Suprapubic skin (tissue), 4 donors: ENCODE measurements at places on chromosomes 2 and 18. TPM values are rescaled to one million over a fixed set of nuclear protein-coding genes. Genes with fewer than 3 reads are reported as not detected.

Gene MYCN
- 3.8 TPM for total RNA-seq

Gene RAMP1
- 16.1 TPM for total RNA-seq

Gene HOXD4
- total RNA-seq = 3.1 TPM

Gene CDC42EP3
- 9.0 TPM for total RNA-seq

DNA sequence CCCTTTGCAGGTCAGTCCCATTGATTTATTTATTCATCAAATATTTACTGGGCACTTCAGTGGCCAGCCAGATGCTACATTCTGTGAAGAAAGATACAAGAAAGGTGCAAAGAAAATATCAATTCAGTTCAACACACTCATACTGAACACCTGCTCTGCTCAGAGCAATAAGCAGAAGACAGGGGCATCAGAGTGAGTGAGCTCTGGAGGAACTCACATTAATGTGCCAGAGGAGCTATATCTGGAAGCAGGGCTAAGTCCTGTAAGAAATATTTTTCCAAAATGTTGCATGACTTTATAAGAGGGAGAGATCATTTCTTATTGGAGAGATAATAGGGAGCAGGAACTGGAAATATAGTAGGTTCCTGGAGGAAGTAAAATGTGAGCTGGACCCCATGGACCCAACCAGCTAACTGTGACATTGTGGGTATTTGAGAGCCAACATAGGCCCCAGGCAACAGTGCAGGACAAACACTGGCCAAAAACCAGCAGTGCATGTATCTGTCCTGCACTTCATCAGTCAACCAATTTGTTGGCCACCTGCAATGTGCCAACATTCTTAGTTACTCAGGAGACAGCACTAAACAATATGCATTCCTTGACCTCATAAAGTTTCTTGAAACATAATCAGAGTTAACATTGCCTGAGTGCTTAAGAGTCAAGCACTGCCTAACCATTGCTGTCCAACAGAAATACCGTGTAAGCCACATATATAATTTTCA is 102.7 kb upstream of the PTPRM start:
- H3K4me3 ChIP-seq = no peak overlapping the region
- no peak for DNase-seq
- H3K27ac ChIP-seq = no peak overlapping the region
- peaks cover 14% of the 10 kb centered on the region for H3K4me1 ChIP-seq
- peaks cover 2% of the 10 kb centered on the region for H3K27me3 ChIP-seq

DNA sequence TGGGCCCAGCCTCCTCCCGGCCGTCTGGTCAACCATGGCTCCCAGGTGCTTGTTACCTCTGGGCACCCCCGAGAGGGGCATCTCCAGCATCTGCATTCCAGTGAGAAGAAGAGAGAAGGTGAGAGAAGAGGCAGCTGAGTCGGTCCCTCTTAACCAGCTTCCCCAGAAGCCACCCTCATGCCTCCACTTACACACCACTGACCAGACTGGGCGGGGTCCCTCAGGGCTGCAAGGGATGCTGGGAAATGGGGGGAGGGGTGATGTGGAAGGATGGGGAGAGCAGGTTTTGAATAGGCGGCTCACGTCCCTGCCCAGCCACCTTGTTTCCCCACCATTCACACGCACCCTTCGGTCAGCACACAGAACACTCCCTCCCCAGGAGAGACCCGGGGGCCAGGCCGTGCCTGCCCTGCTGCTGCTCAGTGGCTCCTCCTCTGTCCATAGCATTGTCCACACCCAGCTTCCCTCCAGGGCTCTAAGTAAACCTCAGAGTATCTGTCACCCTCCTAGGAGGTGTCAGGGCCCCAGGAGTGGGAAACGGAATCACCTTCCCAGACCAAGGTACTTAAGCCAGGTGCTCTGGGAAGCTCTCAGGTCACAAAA is 34.7 kb downstream of the GBX2 start:
- no peak for DNase-seq
- no peaks in the 10 kb centered on the region for H3K4me1 ChIP-seq
- H3K27ac ChIP-seq = no peak overlapping the region
- H3K27me3 ChIP-seq = no peaks in the 10 kb centered on the region
- H3K36me3 ChIP-seq = no peaks in the 10 kb centered on the region

DNA sequence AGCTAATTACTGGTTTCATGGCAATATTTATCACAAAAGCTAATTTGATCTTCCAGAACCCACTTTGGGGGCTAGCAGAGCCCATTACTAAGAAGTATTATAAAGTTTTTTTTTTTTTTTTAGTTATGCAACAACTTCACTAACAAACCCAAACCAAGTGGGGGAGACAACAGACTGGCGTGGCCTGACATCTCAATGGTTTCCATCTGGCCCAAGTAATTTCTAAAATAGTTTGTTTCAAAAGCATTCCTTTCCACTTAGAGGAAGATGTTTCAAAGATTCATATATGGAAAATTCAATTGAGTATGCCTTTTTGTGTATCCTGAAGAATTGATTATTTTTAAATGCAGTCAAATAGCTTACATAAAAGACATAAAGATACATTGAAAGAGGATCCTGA is 367.1 kb downstream of the HRH4 start:
- no peaks in the 10 kb centered on the region for H3K4me1 ChIP-seq
- no peak overlapping the region for H3K4me3 ChIP-seq
- no peaks in the 10 kb centered on the region for H3K27me3 ChIP-seq
- no peaks in the 10 kb centered on the region for H3K36me3 ChIP-seq
- DNase-seq = no peak

DNA sequence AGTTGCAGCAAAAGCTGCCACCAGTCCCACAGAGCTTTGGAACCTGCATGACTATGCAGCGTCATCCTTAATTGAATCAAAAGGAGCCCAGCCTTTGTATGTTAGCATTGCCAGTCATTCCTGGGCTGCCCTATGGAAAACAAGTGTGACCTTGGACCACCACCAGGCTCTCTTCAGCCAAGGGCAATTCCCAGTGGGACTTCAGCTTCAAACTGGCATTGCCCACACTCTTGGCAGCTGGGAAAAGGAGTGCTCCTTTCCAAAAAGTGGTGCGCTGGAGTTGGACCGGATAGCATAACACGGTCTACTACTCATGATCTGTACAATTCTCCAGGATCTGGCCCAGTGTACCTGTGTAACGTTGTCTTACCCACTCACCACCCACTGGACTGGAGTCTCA is 259.5 kb downstream of the MREG start:
- no peak overlapping the region for H3K4me3 ChIP-seq
- H3K36me3 ChIP-seq = no peaks in the 10 kb centered on the region
- H3K27me3 ChIP-seq = no peaks in the 10 kb centered on the region
- H3K4me1 ChIP-seq = peaks cover 22% of the 10 kb centered on the region
- H3K27ac ChIP-seq = no peak overlapping the region
- DNase-seq = no peak

- no peaks in the 10 kb centered on the region for H3K36me3 ChIP-seq
- H3K27ac ChIP-seq = no peak overlapping the region
- no peak for DNase-seq
- no peaks in the 10 kb centered on the region for H3K4me1 ChIP-seq
- no peaks in the 10 kb centered on the region for H3K27me3 ChIP-seq
Observed at GRCh38 chr2:151200844-151201243, 60.8 kb downstream of the RBM43 start.

DNA sequence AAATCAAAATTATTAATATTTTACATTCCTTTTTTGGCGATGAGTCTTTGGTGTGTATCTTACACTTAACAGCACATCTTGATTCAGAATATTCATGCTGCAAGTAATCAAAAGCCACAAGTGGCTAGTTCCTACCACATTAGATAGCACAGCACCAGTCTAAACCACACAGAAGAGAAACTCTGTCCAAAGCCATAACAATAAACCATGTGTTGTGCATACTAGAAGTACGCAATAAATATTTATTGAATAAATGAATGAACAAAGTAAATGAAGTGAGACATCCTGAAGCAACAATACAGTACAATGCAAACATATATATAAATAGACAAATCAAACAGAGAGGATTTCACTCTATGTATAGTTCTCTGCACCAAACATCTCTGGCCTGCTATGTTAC is 287.3 kb downstream of the EXOC6B start:
- H3K4me1 ChIP-seq = peaks cover 5% of the 10 kb centered on the region
- H3K36me3 ChIP-seq = no peaks in the 10 kb centered on the region
- H3K27me3 ChIP-seq = no peaks in the 10 kb centered on the region
- H3K27ac ChIP-seq = no peak overlapping the region
- no peak overlapping the region for H3K4me3 ChIP-seq

DNA sequence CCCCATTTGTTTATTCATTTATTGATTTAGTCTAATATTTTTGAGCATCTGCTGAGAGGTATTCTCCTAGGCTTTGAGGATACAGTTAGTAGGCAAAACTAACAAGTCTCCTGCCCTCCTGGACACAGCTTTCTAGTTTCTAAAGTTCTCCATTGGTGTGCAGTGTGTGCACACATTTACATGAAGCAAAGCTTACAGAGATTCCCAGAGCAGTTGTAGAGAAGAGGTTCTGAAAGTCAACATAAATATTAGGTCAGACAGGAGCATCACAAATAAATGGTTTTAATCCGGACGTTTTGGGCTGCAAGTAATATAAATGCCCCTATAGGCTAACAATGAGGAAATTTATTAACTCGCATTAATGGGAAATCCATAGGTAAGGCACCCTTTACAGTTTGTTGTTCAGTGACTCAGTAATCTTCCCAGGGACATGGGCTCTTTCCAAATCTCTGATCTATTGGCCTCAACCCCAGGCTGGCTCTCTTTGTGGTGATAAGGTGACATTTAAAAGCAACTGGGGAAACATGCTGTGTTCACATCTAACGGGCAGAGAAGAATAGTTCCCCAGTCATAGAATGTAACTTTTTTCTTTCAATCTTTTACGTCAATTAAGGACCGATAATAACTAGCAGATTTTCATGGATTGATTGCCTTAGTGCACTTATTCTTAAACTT is 407.2 kb downstream of the PTPRM start:
- no peaks in the 10 kb centered on the region for H3K27me3 ChIP-seq
- H3K27ac ChIP-seq = no peak overlapping the region
- no peaks in the 10 kb centered on the region for H3K4me1 ChIP-seq
- no peaks in the 10 kb centered on the region for H3K36me3 ChIP-seq

DNA sequence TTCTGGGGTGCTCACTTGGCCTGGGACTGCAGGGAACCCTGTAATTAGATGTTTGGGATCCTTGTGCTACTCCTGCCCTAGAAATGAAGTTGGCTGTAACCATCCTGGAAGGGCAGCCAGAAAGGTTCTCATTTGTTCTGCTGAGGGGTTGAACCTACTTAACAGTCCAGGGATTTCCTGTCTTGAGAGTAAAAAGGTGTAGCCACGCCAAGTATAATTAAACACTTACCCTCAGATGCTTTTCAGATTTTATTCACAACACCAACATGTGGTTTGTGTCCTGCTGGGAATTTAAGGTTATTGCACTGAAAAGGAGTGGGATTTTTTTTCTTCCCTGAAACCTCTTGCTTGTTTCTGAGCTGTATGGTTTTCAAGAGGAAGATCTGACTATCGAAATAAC is 222.4 kb upstream of the APCDD1 start:
- no peaks in the 10 kb centered on the region for H3K27me3 ChIP-seq
- H3K27ac ChIP-seq = no peak overlapping the region
- no peak overlapping the region for H3K4me3 ChIP-seq
- H3K36me3 ChIP-seq = no peaks in the 10 kb centered on the region
- peaks cover 10% of the 10 kb centered on the region for H3K4me1 ChIP-seq

- H3K36me3 ChIP-seq = no peaks in the 10 kb centered on the region
- H3K4me1 ChIP-seq = no peaks in the 10 kb centered on the region
- H3K27me3 ChIP-seq = no peaks in the 10 kb centered on the region
- H3K4me3 ChIP-seq = no peak overlapping the region
Observed at GRCh38 chr2:132902626-132903025, 232.6 kb upstream of the LYPD1 start.

DNA sequence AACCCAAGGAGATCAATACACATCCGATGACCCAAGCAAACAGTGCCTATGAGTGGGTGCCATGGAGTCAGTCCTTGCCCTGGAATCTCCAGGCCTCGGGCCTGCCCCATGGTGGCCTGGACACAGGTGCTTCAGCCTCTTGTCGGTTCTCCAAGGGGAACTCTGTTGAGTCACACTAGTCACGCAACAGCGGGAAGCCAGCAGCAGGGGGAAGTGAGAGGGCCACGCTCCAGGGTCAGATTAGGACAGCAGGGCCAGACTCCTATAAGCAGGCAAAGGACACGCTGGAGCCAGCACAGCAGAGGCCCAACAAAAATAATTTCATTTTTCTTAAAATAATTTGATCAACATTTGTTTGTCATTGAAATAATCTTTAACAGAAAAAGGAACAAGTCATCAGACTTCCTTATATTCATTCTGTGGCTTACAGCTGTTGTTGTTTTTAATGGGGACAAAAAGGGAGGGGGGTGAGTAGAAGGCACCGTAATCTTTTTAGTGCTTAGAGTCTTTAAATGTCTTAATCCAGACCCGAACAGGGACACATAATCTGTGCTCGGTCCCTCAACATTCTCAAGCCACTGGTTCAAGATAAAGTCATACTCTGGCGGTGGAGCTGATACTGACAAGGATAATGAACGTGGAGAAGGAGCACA is 16.4 kb upstream of the ARMC9 start:
- no peak for DNase-seq
- H3K4me3 ChIP-seq = no peak overlapping the region

DNA sequence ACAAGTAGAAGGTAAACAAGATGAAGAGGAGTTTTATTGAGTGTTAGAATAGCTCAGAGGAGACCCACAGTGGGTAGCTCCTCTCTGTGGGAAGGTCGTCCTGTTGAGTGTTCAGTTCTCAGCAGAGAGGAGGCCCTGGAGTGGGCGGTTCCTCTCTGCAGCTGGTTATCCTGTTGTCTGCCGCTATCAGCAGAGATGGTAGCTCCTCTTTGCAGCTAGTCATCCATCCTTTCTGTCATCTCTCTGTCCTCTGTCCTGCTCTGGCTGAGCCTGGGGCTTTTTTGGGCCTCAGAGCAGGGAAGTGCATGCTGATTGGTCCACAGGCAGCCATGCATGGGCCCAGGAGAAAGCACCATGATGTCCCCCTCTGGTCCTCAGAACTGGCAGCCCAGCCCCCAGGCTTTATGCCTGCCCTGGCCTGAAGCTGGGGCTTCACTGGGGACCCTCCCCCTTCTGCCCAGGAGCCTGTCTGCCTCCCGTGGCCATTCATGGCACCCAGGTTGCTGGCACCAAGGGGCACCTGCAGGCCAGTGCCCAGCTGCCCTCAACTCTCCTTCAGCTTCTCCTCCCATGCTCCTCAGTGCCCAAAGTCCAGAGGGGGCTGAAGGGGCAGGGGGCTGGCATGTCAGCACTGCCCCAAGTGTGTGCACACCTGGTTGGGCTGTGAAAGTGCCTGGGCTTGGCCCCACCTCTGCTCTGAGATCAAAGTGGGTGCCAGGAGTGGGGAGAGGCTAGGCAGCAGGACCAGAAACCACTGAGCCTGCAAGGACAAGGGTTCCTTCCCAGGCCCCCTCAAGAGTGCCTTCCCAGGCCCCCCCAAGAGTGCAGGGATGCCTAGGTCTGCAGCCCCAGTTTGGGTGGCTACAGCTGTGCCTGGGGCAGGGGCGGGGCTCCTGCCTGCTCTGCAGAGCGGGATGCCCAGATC is 98.7 kb downstream of the TWIST2 start:
- peaks cover 6% of the 10 kb centered on the region for H3K27me3 ChIP-seq
- peaks cover 12% of the 10 kb centered on the region for H3K4me1 ChIP-seq
- H3K27ac ChIP-seq = no peak overlapping the region
- no peak overlapping the region for H3K4me3 ChIP-seq
- H3K36me3 ChIP-seq = no peaks in the 10 kb centered on the region
